SK-N-SH (cell line): ENCODE measurements at places on chromosomes 13 and 19.

GRCh38 chr19:49592486-49593232, 1.7 kb downstream of the PRR12 start:
- DNase-seq, result no peak

DNA sequence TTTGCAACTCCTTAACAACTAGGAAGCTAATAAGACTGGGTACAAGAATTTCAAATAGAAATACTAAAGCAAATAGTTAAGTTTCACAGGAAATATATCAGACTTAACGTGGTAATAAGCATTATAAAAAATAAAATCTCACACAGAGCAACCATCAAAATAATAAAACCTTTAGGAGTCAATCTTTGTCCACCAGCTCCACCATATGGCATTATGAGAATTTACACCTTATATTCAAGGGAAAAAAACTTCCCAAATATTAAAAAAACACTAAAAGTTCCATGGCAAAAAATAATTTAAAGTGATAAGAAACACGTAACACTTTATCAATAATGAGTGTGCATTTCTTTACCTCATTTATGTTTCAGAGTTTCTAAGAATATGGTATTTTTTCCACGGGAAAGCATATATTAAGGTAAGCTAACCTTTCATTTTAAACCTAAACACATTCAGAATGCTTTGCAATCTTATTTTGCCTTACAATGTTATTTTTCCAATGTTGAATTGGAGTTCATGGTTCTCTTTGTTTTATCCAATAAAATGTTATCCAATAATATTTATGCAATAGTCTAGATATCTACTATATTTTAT, 423.2 kb upstream of the SGCG start:
- DNase-seq, result peak; percentile 12

- DNase-seq, result no peak
Observed at GRCh38 chr19:29683009-29683408, 17.7 kb downstream of the PLEKHF1 start.

DNA sequence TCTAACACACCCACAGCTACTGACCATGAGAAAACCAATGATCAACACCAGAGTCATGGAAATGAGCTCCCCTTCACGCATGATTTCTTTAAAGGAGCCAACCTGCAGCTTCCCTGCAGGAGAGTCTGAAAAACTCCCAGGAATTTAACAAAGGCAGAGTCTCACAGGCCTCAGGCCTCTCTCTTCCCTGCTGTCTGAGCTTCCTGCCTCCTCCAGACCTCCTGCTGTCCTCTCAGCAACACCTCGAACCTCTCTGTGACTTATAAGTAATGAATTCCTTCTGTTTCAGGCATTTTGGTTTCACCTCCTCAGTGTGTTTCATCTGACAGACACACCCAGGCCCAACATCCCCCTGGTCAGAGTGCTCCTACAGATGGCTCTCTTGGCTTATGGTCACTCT, 1044.4 kb downstream of the UQCRFS1 start:
- no peak for DNase-seq
